Cardiac muscle cell (in vitro differentiated cells and primary cell): ENCODE measurements at places on chromosomes 7 and 10. TPM values are rescaled to one million over a fixed set of nuclear protein-coding genes. Genes with fewer than 3 reads are reported as not detected.

Gene PRRT4
- 17.6 and 26.6 TPM in 2 replicates for total RNA-seq

GRCh38 chr10:60453036-60453435 is 63.4 kb upstream of the ANK3 start:
- no peak overlapping the region for H3K27ac ChIP-seq
- H3K27me3 ChIP-seq: no peaks in the 10 kb centered on the region
- no peak overlapping the region for H3K4me3 ChIP-seq
- no peaks in the 10 kb centered on the region for H3K36me3 ChIP-seq

- peaks cover 22% of the 10 kb centered on the region for H3K4me1 ChIP-seq
- no peak overlapping the region for H3K4me3 ChIP-seq
- no peak overlapping the region for H3K27ac ChIP-seq
- no peaks in the 10 kb centered on the region for H3K27me3 ChIP-seq
- no peak for DNase-seq
- no peaks in the 10 kb centered on the region for H3K36me3 ChIP-seq
These were observed 6.7 kb downstream of the EIF4H start for GRCh38 chr7:74180866-74181265.

Gene ZNF804B
- 0.06 TPM in 1 of 2 replicates, not detected in the other for total RNA-seq

- no peaks in the 10 kb centered on the region for H3K36me3 ChIP-seq
- H3K4me3 ChIP-seq: no peak overlapping the region
- no peak overlapping the region for H3K27ac ChIP-seq
- no peaks in the 10 kb centered on the region for H3K27me3 ChIP-seq
These were observed 10.6 kb upstream of the CRHR2 start for GRCh38 chr7:30692882-30693281.

DNA sequence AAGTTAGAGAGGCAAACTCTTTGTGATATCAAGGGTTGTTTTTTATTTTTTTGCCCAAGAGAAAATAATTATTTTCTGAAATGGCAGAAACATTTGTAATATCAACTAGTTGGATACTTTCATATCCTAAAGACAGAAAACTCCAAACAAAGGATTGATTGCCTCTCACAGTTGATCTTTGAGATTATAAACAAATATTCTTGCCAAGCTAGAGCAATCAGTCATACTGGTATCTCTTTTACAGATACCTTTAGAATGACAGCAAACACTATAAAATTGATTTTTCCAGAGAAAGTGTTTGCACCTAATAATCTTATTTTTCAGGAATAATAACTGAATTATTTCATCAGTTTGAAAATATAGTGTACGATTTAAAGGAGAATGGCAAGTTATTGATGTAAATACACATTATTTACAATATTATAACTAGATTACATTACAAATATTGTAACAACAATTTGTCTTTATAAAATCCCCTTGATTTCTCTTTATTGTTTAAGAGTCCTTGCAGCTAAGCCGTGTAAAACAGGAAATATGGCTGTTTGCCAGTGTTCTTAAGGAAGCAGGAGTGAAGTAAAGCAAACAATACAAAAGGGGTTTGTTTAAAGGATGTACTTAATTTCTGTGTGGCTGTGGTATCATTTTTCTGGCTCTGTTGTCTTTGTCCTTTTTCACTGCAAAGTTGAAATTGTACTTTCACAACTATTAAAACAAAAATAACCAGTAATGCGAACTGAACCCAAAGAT is 58.4 kb downstream of the MAPK8 start:
- no peaks in the 10 kb centered on the region for H3K27me3 ChIP-seq
- H3K4me3 ChIP-seq: no peak overlapping the region
- H3K4me1 ChIP-seq: peaks cover 7% of the 10 kb centered on the region
- no peak for DNase-seq

- no peak overlapping the region for H3K27ac ChIP-seq
- H3K4me1 ChIP-seq: no peaks in the 10 kb centered on the region
- H3K4me3 ChIP-seq: no peak overlapping the region
- no peak for DNase-seq
- H3K36me3 ChIP-seq: no peaks in the 10 kb centered on the region
- H3K27me3 ChIP-seq: no peaks in the 10 kb centered on the region
These were observed 130.1 kb upstream of the ZEB1 start for GRCh38 chr10:31188792-31189406.

Gene ADARB2
- 2.4 and 3.1 TPM in 2 replicates for total RNA-seq

- no peak for DNase-seq
- no peaks in the 10 kb centered on the region for H3K4me1 ChIP-seq
- H3K36me3 ChIP-seq: no peaks in the 10 kb centered on the region
- no peak overlapping the region for H3K4me3 ChIP-seq
- no peak overlapping the region for H3K27ac ChIP-seq
- no peaks in the 10 kb centered on the region for H3K27me3 ChIP-seq
These were observed 14.2 kb downstream of the DDX56 start for GRCh38 chr7:44559485-44559884.

Gene CHST3
- 15.4 and 22.5 TPM in 2 replicates for total RNA-seq

DNA sequence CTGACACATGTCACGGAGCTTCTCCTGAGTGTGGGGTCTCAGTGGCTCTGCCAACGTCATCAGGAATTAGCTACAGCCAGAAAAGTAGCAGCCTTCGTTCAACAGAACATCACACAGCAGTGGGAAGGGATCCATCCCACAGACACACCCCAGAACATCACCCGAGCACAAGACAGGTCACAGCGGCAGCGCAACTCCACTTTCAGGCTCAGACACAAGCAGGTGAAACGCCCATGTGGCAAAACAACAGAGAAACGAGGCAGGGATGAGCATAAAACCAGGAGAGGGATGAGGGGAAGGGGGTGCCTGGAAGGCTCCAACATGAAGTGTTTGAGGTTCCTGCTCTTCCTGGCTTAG is 44.8 kb downstream of the CAMK2B start:
- peaks cover 8% of the 10 kb centered on the region for H3K4me1 ChIP-seq
- H3K36me3 ChIP-seq: no peaks in the 10 kb centered on the region

DNA sequence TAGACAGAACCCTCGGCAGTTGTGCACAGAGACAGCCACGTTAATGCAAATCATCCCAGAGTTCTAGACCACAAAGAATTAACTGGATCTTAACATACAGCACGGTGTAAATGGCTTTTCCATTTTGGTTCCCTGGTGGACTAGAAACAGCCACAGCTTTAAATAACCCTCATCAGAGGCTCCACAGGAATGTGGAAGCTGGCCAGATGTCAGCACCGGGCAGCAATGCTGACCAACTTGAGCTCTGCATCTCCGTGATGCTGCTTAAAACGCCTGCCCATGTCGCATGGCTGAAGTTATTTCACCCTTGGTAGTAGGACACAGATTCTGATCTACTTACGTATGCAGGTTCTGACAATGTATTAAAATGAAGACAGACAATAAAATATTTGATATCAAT is 24.5 kb downstream of the RSU1 start:
- no peak overlapping the region for H3K27ac ChIP-seq
- no peaks in the 10 kb centered on the region for H3K4me1 ChIP-seq
- peak; percentile 32 for DNase-seq
- no peaks in the 10 kb centered on the region for H3K27me3 ChIP-seq

DNA sequence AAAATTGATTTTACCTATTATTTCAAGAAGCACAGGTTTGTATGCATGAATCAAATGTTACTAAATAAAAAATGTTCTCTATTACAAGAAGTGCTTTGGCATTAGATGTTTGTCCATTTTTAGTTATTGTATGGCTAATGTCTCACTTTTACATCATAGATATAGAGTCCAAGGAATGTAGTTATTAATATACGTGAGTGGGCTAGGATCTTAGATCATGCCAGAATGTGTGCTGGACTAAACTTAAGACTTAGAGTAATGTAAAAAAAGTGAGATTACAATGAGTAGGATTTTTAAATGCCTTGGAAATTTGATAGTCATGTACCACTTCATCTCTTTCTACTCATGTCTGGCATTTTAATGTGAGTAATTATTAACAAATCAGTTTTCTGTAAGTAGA is 196.6 kb downstream of the ARL4A start:
- H3K36me3 ChIP-seq: no peaks in the 10 kb centered on the region
- H3K4me3 ChIP-seq: no peak overlapping the region
- DNase-seq: no peak
- no peak overlapping the region for H3K27ac ChIP-seq
- H3K4me1 ChIP-seq: no peaks in the 10 kb centered on the region
- no peaks in the 10 kb centered on the region for H3K27me3 ChIP-seq

- no peak overlapping the region for H3K27ac ChIP-seq
- no peak for DNase-seq
- peaks cover 9% of the 10 kb centered on the region for H3K27me3 ChIP-seq
These were observed 206.2 kb downstream of the DIP2C start for GRCh38 chr10:483261-483660.

DNA sequence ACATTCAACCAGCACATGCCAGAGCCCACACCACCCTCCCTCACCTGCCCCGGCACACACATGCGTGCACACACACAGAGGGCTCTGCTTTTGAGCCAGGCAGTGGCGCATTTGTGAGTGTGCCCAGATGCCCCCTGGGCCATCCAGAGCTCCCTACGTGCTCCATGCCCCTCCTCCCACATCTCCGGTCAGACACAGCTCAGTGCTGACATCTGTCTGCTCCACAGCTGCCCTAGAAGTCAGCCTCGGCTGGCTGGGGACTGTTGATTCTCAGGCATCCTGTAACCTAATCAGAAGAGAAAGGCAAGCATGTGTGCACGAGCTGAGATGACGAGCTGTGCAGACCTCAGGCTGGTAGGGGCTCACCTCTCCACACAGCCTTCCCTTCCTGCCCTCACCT is 135.1 kb downstream of the ZMIZ1 start:
- peaks cover 26% of the 10 kb centered on the region for H3K36me3 ChIP-seq
- H3K4me1 ChIP-seq: peaks cover 14% of the 10 kb centered on the region
- no peak for DNase-seq
- peak overlapping the region; percentile 79 for H3K27ac ChIP-seq

DNA sequence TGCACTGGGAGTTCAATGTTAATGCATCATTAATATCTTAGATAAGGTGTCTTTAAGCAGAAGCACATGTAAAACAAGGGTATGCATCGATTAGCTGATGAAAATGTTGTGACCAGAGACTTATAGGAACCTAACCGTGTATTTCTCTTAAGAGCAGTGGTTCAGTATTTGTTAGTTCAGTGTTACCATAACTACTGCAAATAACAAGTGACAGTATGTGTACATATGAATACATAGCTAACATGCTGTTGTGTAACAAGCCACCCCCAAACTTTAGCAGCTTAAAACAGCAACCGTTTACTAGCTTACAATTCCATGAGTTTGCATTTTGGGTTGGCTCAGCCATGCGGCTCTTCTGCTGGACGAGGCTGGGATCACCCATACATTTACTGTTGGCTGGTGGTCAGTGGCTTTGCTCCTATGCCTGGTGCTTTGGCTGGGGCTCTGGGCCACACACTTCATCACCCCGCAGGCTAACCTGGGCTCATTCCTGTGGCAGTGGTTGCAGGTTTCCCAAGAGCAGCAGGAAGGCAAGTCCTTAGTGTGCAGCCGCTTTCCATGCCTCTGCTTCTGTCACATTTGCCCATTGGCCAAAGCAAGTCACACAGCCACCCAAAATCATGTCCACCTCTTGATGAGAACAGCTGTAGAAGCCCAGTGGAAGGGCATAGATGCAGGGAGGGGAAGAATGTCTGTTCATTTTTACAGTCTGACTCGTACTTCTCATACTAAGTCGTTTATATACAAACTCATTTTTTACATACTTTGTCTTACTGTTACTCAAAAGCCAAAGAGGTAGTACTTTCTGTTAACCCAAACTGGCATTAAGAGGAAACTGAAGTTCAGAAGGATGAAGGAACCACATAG is 103.3 kb upstream of the GATA3 start:
- no peak overlapping the region for H3K27ac ChIP-seq
- H3K27me3 ChIP-seq: no peaks in the 10 kb centered on the region
- no peak overlapping the region for H3K4me3 ChIP-seq
- no peak for DNase-seq
- no peaks in the 10 kb centered on the region for H3K36me3 ChIP-seq
- no peaks in the 10 kb centered on the region for H3K4me1 ChIP-seq

DNA sequence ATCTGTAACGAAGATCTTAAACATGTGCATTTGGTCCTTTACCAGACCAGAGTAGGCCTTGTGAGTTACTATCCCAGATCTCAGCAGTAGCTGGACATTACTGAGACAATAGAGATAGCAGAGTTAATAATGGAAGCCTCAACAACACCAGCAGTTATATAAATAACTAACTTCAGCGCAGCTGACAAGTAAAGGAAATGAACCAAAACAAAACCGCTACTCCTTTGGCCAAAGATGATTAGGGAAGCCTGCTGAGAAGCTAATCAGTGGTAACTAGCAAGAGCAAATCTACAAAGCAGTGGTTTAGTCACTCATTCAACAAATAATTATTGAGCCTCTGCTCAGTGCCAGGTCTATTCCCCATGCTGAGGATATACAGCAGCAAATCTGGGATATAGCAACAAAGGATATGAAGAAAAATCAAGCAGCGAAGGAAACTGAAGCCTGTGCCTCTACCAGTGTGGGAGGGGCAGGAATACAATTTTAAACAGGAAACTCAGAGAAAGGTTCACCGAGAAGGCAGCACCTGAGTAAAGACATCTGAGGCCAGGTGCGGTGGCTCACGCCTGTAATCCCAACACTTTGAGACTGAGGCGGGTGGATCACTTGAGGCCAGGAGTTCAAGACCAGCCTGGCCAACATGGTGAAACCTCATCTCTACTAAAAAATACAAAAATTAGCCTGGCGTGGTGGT is 103.6 kb downstream of the ELMO1 start:
- DNase-seq: no peak
- H3K4me1 ChIP-seq: peaks cover 8% of the 10 kb centered on the region
- H3K27me3 ChIP-seq: no peaks in the 10 kb centered on the region
- H3K4me3 ChIP-seq: no peak overlapping the region

- no peaks in the 10 kb centered on the region for H3K27me3 ChIP-seq
- no peak overlapping the region for H3K27ac ChIP-seq
- no peaks in the 10 kb centered on the region for H3K36me3 ChIP-seq
- H3K4me1 ChIP-seq: peaks cover 11% of the 10 kb centered on the region
- H3K4me3 ChIP-seq: no peak overlapping the region
- DNase-seq: no peak
These were observed 36.8 kb downstream of the CHST3 start for GRCh38 chr10:72001033-72001395.
